AG08395 (cell line): ENCODE measurements at places on chromosomes 4 and X.

- DNase-seq, result no peak
Measured at GRCh38 chr4:6962211-6963041, 52.8 kb downstream of the TBC1D14 start.

GRCh38 chr4:122636697-122637096 is 15.8 kb upstream of the IL21 start:
- no peak for DNase-seq

- no peak for DNase-seq
Measured at GRCh38 chr4:105122350-105122749, 24.3 kb upstream of the TET2 start.

DNA sequence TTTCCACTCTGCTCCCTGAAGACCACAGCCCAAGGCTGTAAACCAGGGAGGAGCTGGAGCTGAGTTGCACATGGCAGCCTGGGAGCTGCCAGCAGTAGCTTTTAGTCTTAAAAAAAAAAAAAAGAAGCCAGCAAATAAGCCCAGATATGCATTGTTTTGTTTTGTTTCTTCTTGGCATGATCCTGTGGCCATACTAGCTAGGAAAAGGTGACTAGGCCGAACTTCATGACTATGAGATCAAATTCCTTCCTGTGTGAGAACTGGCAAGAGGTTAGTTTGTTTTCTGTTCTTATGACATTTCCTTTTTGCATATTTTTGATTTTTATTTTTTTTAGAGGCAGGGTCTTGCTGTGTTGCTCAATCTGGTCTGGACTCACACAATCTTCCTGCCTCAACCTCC is 323.3 kb downstream of the DCTD start:
- peak; percentile 4 for DNase-seq

DNA sequence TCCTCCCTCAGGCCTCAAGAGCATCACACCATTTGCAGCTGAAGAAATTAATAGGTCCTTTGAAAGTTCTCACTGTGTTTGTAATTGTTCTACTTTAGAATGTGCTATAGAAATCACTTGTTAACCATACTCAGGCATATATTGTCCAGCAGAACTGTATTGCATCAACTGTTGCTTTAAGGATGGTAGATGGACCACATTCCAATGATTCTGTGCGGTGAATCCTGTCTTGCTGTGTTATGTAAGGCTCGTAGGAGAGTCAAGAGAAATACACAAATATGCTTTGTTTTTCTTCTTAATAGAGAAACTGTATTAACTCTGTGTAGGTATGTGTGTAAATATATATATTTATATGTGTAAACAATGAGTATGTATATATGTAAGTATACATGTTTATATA is 6.3 kb upstream of the ADGRA3 start:
- DNase-seq, result no peak

GRCh38 chr4:22911285-22911684 is 218.5 kb downstream of the GBA3 start:
- no peak for DNase-seq

DNA sequence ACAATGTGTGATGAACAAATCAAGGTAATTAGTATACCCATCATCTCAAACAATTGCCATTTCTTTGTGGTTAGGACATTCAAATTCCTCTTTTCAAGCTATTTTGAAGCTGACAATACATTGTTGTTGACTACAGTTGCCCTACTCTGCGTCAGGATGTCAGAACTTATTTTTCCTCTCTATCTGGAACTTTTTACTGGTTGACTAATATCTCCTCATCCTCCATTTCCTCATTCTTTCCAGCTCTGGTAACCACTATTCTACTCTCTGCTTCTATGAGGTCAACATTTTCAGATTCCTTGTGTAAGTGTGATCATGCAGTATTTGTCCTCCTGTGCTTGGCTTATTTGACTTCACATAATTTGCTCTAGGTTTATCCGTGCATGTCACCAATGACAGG is 240.5 kb upstream of the HS3ST1 start:
- no peak for DNase-seq

DNA sequence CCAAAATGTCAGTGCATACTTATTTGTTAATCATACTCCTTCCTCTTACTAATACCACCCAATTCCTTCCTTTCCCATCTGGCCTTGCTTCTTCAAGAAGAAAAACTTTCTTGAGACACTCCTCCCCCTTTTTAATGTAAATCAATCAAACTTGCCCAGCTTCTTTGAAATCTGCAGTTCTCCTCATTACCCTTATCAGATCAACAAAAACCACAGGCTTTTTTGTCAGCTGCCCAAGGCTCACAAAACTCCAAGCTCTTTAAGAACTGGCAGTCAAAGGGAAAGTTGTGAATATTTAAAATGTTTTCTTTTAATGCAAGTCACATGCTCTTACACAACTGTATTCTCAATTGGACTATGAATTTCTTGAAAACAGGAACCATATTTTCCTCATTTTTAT is 11.3 kb upstream of the MYOZ2 start:
- no peak for DNase-seq

- DNase-seq, result no peak
Measured at GRCh38 chr4:76060506-76060905, 14.0 kb upstream of the ART3 start.

DNA sequence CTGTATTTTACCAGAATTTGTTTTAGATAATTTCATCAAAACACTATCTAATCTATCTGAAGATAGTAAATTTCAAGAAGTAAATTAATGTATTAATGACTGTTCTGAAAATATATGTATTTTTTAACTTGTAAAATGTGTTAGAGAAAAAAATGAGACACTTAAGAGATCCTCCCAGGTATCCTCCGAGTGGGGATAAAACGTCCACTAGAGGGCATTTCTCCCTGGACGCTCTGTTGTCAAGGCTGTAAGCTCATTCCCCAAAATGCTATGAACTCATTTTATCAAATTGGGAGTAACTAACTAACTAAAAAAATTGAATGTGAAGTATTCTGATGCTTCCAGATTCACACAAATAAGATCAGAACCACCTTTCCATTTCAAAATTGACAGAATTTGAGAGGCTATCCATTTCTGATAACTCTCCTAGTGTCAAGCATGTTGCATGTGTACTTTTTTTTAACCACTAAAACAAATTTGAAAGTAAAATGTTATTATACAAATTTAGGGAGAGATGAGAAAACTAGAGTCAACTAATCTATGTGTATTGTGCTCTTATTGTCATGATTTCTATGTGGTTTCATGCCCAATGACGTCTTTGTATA is 337.3 kb upstream of the HS3ST1 start:
- DNase-seq, result no peak

DNA sequence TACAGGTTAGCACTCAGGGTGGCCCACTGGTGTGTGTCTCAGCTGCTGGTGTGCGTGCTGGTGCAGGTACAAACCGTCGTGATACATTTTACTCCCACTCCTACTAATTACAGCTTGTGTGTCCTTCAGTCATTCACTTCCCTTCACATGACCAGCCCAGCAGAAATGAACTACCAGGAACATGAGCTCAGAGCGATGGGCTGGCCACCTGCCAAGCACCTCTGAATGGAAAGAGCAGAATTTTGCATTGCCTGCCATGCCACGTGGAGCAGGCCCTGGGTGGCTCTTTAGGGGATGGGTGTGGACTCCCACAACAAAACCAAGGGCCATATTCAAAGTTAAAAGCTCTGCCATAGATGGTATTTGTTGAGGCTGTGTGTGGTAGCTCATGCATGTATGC is 58.9 kb upstream of the PGM2 start:
- DNase-seq, result no peak

DNA sequence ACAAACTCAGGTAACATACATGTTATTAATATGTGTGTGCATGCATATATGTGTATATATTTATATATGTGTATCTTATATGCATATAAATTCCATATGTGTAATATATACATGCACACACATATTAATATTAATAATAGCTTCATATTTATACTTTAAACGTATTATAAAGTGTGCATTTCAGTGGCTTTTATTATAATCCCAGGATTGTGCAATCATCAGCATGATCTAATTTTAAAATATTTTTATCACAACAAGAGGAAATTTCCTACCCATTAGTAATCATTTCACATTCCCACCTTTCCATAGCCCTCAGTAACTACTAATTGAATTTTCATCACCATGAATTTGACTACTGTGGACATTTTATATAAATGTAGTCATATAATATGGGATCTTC is 2211.9 kb upstream of the TENM3 start:
- DNase-seq, result no peak

- DNase-seq, result no peak
Measured at GRCh38 chr4:134747108-134747805, 545.7 kb upstream of the PABPC4L start.

GRCh38 chr4:96913441-96914080 is 1073.7 kb downstream of the PDHA2 start:
- DNase-seq, result no peak

DNA sequence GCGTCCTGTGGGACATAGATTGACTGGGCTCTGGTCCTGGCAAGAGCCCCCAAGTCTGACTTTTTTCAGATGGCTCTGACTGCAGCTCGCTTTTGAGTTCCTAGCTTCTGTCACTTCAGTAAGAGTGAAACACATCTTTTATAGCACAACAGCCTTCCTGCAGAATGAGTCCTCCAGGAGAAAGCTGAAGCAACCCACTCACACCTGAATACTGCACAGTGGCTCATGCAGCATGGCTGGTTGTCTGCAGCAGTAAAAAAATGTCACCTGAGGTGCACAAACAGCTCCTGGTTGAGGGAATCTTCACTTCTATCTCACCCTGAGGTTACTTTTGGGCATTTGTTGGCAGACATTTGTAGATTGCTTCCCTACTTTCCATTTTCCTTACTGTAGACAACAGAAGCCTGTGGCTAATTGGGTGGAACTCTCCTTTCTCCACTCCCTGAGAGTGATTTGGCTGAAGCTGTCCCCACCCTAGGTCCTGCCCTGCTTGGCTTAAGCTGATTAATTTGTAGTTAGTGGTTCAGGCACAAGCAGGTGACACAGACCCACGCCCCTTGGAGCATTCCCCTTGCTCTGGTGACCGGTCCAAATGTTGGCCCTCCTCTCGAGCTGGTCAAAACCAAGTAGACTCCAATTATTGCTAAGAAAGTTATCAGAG is 99.7 kb downstream of the NPNT start:
- DNase-seq, result no peak

- no peak for DNase-seq
Measured at GRCh38 chrX:154131955-154132354, 12.1 kb upstream of the OPN1LW start.

DNA sequence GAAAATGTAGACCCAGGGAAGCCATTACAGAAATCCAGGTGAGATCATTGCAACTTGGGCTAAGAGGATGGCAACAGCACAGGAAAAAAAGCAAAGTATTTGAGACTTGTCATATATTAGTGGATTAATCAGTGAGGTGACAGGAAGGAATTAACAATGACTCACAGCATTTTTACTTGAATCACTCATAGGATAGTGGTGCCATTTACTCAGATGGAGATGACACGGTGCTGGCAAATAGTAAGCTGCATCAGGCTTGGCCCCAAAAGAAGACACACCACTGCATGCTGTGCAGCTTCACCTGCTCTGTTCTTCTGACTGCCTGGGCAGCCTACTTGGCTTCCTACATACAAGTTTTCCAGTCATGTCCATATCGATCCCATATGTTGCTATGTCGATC is 144.8 kb downstream of the FRYL start:
- DNase-seq, result peak; percentile 36
